ENCODE measurements at places on chromosomes 4 and X.

- peak; percentile 65 for DNase-seq
These were observed 2.5 kb downstream of the POU3F4 start for GRCh38 chrX:83510510-83511062.

DNA sequence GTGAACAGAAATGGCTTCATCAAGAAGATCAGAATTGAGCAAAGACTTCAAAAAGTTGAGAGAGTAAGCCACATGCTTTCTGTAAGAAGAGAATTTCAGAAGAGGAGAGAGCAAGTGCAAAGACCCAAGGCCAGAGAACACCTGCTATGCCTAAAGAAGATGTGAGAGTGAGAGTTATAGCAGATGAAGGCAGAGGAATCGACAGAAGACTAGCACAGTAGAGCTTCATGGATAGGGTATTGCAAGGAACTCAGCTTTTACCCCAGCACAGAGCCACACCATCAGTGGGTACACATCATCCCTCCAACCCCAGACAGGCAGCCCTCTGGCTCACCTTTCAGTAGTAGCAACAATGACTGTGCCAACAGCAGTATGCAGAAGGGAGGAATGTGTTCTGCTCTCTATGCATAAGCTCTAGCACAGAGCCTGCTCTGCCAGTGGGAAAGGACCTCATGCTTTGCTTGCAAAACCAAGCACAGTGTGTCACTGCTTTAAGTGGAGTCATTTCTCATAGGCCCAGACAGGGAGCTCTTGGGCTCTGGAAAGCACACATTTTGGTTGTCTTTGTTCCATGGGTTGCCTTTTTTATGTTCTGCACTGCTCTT is 318.6 kb downstream of the NAF1 start:
- no peak for DNase-seq

- no peak for DNase-seq
These were observed 59.8 kb downstream of the MRPL1 start for GRCh38 chr4:77922158-77923094.

DNA sequence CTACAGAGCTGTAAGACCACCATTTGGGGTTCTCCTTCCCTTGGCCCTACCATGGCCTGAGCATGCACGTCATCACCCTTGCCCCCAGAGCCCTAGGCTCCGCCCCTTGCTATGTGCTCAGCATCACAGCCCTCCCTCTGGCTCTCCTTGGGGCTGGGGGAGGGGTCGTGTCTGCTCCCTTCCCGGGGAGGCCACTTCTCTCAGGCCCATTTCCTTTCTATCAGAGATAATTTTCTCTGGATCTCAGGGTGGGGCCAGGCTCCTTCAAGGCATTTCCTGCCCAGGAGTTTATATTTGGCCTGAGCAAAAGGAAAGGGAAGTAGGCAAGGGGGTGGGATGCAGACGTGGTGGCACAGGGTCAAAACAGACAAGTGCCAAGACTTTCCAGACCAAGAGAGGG is 55.9 kb downstream of the STARD8 start:
- no peak for DNase-seq

DNA sequence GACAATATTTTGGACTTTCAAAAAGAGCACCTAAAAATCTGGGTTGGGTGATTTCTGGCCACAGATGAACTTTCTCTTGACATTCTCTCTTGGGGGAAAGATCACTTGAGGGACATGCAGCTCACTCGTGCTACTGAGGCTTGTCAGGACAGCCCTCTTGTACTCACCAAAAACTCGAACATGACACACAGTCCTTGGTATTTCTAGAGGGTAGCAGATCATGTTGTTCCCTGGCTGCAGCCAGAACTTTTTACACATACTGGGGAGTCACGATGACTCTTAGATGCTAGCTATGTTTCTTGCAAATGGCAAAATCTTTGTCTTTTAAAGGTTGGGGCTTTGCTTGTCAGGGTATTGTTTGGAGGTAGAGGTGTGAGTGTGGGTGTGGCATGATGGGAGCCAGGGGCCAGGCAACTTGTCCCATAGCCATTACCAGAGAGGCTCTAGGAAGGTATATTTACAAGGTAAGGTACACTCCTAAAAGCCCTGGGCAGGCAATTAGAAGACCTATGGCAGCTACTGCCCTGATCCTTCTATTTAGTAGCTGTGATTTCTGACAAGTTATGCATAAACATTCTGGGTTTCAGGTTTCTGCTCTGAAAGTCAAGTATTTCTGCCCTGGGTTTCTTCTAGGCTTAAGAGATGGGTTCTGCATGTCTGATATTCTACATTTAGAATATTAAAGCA is 241.7 kb upstream of the TLL1 start:
- DNase-seq = peak; percentile 47

- peak; percentile 60 for DNase-seq
These were observed 111.5 kb downstream of the GNL3L start for GRCh38 chrX:54641530-54641929.

DNA sequence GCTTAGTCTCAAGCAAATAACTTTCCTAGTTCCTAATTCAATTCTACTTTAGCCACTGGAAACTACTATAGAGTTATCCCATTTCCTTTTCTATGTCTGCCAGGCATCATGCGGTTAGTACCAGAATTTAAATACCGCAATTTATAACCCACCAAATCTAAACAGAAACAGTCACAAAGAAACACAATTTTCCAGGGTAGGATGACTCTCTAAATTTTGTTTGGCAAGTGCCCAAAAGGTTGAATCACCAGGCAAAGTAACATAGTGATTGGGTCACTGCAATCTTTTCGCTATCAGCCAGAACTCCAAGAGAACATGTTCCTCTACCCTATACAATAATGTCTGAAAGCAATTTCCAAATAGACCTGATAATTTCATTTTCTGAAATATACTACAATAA is 240.2 kb upstream of the GRIA3 start:
- DNase-seq = no peak

DNA sequence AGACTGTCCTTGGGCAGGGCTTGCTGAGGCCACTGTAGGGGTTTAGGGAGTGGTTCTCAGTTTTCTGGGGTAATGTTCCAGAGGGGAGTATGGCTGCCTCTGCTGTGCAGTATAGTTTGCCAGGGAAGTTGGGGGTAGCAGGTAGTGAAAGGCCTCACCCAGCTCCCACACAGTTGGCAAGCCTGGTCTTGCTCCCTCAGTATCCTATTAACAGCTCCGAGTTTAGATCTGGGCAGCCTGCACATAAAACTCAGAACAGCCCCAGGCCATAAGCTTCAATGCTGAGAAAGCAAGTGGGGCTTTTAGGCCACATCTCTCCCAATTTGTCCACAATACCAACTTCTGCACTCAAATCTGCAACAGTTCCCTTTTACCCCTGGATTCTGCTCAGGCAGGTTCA is 205.2 kb downstream of the GALNTL6 start:
- DNase-seq = no peak

GRCh38 chr4:55272589-55272988 is 73.5 kb upstream of the SRD5A3 start:
- DNase-seq = no peak

DNA sequence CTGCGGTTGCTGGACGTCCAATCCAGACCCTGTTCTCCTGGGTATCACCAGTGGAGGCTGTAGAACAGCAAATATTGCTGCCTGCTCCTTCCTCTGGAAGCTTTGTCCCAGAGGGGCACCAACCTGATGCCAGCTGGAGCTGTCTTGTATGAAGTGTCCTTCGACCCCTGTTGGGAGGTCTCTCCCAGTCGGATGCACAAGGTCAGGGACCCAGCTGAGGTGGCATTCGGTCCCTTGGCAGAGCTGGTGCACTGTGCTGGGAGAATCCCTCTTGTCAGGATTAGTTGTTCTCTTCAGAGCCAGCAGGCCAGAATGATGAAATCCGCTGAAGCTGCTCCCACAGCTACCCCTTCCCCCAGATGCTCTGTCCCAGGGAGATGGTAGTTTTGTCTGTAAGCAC is 110.3 kb upstream of the ZXDB start:
- no peak for DNase-seq

DNA sequence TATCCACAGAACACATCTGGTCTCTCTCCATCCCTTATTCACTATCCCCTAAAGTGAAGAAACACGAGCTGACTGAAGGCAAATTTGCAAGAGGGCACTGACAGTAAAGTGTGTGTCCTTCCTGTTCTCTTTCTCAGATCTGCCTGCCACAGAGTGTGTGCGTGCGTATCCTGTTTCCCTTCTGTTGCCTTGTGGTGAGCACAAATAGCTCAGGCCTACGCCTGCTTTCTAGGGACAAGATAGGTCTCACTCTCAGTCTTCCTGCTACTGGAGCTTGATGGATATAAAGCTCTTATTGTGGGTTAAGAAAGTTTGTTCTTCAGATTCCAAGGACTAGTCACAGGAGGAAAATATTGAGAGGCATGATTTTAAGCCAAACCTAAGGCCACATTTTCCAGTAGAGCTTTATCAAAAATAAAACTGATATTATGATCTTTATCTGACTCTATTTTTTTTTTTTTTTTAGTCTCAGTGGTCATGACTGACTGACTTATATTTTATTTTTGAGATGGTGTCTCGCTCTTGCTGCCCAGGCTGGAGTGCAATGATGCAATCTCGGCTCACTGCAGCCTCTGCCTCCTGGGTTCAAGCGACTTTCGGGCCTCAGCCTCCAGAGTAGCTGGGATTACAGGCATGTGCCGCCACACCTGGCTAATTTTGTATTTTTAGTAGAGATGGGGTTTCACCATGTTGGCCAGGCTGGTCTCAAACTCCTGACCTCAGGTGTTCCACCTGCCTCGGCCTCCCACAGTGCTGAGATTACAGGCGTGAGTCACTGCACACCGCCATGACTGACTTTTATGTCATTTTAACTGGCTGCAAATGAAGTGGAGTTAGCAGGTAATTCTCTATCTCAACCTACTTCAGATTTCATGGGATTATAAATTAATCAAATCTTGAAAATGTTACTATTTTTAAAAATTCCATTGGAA is 140.3 kb upstream of the SH3RF1 start:
- DNase-seq = peak; percentile 61

GRCh38 chrX:19585332-19586082 is 70.2 kb upstream of the MAP3K15 start:
- DNase-seq = no peak

- no peak for DNase-seq
These were observed 26.7 kb downstream of the DKK2 start for GRCh38 chr4:107009196-107009968.

DNA sequence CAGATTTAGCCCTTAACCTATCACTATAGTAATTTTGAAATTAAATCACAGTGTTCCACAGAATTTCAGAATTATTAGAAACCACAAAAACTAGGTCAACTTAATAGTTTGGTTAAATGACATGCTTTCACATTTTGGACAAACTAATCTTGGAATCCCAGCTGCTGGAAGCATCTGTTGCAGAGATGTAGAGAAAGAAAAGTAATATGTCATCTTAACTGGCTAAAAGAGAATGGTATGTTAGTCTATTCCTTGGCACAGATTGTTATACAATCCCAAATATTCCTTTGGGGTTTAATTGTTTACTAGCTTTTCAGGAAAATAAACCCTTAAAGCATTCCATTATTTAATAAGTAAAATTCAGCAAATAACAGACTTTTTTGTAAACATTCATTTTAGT is 519.9 kb downstream of the IL15 start:
- DNase-seq = no peak

DNA sequence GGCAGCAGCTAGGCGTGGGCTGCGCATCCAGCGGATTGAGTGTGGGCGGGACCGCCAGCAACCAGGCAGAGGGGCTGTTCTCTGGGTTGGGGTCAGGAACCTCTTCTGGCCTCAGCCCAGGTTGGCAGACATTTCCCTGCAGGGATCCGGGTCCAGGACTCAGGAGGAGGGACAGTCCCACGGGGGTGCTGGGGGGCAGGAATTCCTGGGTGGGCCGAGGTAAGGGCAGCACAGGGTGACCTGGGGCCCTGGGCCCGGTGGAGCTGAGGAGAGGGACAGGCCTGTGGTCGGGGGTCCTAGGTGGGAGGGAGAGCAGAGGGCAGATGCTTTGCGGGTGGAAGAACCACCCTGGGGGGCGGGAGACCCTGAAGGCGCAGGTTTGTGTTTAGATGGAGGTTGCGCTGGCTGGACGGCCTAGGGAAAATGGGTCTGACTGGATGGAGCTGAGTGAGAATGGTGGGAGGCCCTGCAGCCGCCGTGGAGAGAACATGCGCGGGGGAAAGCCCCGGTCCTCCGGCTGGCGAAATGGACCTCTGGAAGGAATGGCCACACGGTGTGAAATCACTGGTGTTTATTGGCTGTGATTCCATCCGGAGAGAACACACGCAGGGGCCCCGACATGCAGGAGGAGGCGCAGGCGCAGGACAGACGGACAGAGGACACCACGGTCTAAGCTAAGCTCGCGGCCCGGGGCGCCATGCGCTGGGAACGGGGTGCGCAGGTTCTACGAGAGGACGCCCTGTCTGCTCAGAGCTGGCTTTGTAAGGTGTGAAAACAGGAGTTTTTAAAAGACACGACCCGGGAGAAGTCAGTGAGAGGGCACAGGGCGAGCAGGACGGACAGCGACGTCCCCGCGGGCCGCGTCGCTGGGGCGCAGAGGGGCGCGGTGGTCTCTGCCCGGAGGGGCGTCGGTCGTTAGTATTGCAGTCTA is 41.3 kb downstream of the CPLX1 start:
- no peak for DNase-seq

- DNase-seq = no peak
These were observed 43.8 kb upstream of the NUDT6 start for GRCh38 chr4:122966201-122966600.

DNA sequence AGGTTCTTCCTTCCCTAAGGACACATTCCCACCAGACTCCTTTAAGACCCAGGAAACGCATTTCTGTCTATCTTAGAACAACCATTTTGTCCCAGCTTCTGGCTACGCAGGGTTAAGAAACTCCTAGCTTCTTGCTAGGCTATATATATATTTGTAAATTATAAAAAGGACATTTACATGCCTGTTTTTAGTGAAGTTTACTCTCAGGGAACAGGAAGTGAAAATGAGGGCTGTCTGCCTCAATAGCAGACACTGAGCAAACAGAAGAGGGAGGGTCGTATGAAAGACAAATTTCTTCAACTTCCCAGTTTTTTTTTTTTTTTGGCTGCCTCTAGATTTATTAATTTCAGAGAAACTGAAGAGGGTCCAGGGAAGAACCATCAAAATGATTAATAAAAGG is 9.3 kb upstream of the FRMPD3 start:
- no peak for DNase-seq

DNA sequence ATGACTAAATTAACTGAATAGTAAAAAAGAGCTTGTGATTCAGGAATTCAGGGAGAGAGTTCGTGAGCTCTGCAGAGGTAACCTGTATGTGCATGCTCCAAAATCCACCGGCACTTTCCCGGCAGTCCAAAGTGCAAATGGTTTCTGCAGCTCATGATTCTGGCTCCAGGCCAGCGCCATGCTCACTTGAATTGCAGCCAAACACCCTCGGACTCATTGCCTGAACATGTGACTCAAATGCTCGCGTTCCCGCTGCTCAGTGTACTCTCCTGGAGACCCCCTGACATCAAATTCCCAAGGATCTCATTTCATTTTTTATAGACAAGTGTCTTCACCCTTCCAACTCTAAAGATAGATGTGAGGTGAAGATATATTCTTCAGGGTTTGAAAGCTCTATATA is 44.1 kb upstream of the SH3RF1 start:
- no peak for DNase-seq

DNA sequence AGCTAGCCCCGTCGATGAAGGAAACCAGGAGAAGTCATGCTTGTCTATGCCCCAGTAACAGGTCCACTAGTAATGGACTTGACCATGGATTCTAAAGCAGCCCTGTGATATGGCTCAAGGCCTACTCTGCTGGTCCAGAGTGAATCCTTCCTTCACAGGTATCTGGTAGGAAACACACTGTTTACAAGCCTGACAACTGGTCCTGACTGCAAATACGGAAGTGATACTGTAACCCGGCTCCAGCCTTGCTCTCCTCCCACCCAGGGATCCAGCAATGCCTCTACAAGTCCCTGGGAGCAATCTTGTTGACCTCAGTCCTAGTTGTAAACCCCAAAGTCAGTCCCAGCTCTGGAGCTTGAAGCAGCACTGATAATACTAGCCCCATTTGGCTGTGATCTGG is 239.2 kb upstream of the GRID2 start:
- no peak for DNase-seq

Data from endodermal cell (in vitro differentiated cells).